ENCODE measurements at places on chromosomes 4 and X.

DNA sequence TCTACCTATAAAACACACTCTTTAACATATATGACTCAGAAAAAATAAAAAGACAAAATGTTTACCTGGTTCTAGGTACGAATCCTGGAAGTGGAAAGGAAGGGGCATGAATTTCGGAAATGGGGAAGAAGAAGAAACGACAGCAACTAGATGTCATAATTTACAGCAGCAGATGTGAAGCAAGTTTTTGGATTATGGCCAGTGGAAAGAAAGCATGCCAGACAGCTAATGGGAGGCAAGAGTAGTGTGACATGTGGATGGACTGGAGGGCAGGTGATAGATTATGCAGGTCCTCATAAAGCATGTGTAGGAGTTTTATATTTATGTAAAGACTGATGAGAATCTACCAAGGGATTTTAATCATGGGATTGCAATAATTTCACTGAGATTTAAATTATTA lies 279.0 kb upstream of the TACR3 start:
- DNase-seq, result no peak

DNA sequence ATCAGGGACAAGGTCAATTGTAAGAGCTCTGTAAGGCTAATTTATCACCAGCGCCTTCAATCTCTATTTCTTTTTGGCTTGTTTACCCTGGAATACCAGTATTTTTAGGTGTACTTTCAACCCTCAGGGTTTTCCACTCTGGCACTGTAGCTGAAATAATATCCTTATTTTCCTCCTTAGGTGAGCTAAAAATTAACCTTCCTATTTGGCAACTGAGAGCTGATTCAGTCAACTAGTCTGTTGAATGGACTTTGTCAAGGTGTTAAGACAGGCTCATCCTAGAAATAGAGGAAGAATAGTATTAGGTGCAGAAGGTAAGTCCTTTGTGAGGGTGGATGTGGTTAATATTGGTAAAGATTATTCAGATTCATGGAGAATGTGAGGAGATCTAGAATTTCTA lies 101.3 kb upstream of the BANK1 start:
- no peak for DNase-seq

DNA sequence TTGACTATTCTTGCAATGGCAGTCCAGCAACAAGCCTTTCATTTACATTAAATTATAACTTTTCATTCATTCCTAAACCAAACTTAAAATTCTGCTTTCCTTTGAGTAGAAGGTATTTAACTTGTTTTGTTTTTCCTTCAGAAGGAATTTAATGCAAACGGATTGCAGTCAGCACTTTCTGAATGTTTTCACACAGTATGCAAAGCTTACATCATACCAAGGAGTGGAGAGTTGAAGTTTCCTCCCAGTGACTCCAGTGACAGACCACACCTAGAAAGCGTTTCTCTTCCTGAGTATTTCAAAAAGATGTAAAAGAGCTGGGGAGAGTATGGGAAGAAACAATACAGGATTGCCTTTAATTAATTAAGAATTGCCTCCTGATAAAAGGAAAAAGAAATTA lies 8.1 kb downstream of the EPGN start:
- no peak for DNase-seq

DNA sequence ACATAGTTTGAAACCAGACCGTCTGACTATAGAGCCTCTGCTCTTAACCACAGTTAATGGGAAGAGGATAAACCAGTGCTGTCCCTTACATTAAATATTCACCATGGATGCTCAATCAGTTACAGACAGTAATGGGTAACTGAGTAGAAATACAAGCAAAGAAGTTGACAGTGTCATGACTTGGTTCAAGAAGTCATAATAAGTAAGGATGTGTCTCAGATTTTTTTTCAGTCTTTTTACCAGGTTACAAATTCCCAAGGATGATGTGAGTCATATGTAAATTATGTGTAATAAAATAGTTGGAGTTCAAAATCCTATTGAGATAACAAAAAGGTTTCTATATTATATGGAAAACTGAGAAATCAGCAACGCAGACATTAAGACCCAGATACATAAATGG lies 31.1 kb downstream of the ZCCHC4 start:
- no peak for DNase-seq

- DNase-seq, result no peak
Measured at GRCh38 chrX:43813898-43814297, 68.4 kb downstream of the MAOB start.

DNA sequence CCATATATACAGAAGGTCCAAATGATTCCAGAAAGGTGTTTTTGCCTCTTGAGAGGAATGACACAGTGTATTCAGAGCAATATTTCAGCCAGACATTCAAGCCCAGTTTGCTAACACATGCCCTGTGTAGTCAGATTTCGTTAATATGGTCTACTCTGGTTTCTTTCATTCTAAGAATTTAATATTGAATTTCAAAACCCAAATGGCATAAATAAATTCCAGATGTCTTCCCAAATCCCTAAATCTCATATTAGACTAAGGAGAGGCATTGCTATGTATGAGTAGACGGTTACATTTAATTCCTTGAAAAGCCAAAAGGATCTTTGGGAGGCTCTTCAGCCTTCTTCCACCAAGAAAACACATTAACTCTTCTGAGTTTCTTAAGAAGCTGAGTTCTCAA lies 66.3 kb upstream of the C1QTNF7 start:
- no peak for DNase-seq

GRCh38 chr4:110484767-110485166 lies 8.8 kb downstream of the ENPEP start:
- no peak for DNase-seq

DNA sequence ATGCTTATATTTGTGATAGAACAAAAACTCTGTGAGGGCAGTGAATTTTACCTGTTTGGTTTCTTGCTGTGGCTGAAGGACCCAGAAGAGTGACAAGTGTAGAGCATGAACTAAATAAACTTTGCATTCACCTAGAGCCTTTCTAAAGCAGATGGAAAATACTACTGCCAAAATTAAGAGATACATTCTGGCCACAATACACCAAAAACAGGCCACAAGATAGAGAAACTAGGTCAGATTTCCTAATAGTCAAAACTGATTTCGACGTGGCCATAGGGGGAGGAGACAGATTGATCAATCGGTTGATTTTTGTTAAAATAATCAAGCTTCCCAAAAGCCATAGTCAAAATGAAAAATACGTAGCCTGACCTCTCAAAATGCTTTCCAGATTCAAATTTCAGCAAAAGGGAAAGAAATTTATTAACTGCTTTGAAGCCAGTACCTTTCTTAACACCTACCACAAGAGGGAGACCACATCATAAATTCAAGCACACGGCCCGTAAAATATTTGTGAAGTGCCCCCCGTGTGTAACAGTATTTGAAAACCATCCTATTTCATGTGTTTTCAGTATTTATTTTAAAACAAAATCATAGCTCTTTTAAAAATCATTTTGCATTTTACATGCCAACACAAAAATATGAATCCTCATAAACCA lies 132.4 kb downstream of the CORIN start:
- no peak for DNase-seq

DNA sequence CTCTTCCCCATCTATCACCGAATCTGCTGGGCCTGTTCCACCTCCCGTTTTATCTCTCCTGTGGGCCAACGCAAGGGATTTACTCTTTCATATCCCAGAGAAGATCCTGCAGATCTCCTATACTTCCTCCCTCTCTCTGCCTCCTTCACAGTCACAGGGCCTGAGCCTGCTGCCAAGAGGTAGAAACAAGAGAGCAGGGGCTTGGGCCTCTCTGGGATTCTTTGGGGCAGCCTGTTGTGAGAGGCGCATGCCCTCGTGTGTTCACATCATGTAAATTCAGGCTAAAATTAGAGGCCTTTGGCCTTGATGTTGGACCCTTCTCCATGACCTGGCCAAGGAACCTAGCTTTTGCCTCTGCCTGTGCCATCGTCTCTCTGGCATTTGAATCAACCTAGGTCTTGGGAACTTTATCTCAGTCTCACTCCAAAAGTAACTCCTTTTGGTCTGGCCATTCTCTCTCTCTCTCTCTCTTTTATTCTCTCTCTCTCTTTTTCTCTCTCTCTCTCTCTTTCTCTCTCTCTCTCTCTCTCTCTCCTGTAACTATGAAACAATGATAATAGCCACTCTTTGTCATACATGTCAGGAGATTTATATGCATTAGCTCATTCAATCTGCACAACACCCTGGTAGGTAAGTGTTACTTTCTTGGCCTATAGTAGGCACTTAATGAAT lies 20.0 kb upstream of the EFNB1 start:
- DNase-seq, result no peak

DNA sequence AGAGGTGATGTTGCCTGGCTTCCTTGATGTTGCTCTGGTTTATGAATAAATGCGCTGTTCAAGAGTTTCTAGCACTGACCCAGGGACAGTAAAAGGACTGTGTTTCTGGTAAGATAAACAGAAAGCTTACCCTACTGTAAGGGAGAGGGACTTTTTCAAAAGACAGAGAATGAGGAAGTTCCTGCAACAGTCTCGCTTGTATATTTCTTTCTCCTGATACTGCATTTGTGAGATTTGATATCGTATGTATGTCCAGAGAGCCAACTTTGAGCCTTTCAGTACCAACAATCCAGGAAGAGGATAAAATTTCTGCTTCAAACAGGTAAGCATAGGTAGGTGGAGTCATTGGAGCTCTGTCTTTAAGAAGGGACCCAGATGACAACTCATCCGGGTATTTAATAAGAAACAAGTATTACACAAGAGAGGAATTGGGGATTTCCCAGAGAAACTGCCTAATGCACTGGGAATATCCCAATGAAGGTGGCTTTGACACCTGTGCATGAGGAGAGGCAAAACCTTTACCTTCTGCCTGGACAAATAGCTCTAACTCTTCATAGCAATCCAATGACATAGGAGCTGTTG lies 773 bp downstream of the DAPP1 start:
- no peak for DNase-seq

DNA sequence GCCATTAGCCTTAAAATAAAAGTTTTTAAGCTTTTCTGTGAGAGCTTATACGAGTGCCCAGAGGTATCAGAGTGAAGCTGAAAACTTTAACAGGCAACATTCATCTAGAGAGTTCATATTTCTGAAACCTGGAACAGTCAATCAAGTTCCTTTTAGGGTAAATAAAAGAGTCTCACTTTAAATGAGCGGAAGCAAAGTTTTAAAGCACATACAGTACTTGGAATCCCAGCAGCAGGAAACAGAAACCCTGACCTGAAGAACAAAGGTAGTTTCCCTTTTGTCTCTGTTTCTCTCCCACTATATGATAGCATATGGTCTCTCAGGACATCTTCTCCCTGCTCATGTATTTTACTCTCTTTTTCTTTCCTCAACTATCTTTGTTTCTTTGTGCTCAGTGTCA lies 153.0 kb downstream of the ASB9 start:
- no peak for DNase-seq

GRCh38 chr4:110663738-110664444 lies 41.0 kb upstream of the PITX2 start:
- DNase-seq, result no peak

GRCh38 chr4:132266374-132266773 lies 882.7 kb upstream of the PCDH10 start:
- no peak for DNase-seq

DNA sequence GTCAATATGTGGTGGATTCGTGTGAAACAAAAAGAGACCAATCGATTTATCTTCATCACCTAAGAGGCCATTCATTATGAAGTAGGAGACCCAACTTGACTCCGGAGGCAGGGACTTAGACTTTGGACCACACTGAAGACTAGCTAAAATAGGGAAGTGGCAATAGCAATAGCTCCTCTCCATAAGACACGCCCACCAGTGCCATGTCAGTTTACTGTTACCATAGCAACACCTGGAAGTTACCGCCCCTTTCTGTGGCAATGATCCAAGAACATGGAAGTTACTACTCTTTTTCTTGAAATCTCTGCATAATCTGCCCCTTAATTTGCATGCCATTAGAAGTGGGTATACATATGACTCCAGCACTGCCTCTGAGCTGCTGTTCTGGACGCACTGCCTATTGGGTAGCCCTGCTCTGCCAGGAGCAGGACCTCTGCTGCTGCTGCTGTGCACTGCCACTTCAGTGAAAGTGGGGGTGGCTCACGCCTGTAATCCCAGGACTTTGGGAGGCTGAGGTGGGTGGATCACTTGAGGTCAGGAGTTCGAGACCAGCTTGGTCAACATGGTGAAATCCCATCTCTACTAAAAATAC lies 163.2 kb downstream of the PRKX start:
- DNase-seq, result no peak

DNA sequence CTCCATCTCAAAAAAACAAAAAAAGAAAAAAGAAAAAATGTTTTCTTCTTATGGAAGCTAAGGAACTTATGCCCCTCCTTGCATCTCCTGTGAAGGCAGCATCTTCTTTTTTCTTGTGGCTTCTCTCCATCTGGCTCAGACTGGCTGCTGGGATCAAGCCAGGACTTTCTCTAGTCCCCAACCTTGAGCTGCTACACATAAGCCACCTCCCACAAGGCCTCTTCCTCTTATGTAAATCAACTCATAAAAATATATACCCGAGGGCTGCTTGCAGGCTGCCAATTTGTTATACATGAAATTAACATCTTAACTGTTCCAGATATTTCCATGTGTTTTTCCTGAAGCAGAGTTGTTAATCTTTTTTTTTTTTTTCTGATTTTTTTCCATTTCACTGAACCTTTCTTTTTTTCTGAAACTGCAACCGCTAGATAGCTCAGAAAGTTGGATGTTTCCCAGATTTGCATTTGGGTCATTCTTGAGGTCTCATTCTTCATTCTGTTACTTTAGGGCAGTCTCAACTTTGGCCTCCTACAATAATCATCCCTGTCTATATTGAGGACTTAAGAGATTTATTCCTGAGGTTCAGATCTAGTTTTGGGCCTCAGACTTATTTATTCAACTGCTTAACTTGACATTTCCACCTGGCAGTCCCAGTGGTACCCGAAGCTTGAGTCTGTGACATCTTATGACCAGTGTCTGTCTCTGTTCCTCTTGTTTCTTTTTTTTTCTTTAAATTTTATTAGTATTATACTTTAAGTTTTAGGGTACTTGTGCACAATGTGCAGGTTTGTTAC lies 10.3 kb downstream of the SNX25 start:
- no peak for DNase-seq

GRCh38 chr4:20878806-20879205 lies 178.5 kb downstream of the PACRGL start:
- no peak for DNase-seq

DNA sequence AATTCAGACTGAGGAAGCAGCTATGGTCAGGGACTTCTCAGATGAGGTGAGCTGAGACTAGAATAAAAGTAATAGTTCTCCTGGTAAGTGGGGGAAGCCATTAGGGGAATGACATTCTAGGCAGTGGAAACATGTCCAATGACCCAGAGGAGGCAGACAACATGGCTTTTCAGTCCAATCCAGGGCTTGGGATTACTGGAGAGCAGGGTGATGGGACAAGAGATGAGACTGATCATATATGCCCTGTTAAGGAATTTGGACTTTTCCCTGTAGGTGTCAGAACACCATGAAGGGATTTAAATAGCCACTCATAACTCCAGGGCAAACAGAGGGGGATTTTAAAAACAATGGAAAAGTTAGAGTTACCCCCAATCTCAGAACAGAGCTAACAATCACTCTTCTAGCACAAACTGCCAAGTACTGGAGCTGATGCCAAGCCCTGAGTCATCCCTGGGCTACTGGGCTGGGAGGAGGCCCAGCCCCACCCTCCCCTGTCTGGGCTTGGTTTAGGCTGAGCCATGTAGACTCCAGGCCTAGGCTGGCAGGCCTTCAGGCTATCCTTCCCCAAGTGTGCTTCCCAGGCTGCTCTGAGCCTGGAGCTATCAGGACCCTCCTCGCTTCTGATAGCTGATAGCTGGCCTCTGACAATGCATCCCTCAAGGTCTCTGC lies 22.7 kb upstream of the MSN start:
- no peak for DNase-seq
